ENCODE measurements at places on chromosomes 3 and 15.
A peak's percentile ranks its signal among the peaks of the same experiment; 100 is the strongest.

GRCh38 chr15:79314811-79315210 lies 3.9 kb downstream of the TMED3 start:
- DNase-seq, result no peak

GRCh38 chr3:183122257-183122932 lies 23.1 kb upstream of the MCCC1 start:
- DNase-seq, result peak; percentile 62

- DNase-seq, result no peak
Observed at GRCh38 chr3:140905559-140905958, 36.1 kb upstream of the SLC25A36 start.

GRCh38 chr3:128496019-128496601 lies 3.1 kb upstream of the GATA2 start:
- no peak for DNase-seq

DNA sequence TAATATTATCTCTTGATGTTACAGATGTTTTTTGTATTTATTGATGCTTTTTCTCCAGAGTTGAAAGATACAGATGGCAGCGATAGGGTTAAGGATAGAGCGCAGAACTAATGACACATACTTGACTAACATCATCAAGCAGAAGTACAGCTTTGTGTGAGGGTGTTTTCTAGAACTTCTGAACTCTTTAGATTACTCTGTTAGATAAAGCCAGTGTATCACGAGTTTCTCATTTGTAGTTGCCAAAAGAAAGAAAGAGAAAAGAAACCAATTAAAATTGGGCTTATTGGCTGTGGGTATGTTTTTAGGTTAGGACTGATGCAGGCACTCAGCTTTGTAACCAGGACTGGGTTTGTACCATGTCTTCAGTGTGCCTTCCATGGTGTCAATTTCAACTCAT lies 6.6 kb upstream of the GPR171 start:
- no peak for DNase-seq

DNA sequence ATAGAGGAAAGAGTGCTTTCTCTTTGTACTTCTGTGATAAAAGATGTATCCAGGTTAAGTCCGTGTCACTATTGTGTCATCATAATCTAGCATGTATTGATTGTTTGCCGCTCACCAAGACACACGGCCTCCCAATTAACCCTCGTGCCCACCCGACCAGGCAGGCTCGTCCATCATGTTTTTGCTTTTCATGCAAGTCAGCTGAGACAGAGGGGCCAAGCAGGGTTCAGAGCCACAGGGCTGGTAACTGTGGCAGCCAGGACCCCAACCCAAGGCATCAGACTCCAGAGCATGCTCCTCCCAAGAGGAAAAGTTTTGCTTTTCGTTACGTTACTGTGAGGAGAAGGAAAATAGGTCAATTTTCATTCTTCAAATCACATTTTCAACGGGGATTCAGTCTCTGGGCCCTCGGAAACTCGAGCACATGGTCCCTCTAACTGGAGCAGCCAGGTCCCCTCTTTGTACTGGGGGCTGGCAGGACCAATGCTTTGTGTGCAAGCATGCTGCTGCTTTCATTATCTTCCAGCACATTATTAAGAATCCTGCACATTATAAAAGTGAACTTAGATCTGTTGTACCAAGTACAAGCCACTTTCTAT lies 161.1 kb upstream of the TOPAZ1 start:
- DNase-seq, result no peak

GRCh38 chr3:34646911-34647460 lies 848.6 kb downstream of the PDCD6IP start:
- DNase-seq, result no peak

DNA sequence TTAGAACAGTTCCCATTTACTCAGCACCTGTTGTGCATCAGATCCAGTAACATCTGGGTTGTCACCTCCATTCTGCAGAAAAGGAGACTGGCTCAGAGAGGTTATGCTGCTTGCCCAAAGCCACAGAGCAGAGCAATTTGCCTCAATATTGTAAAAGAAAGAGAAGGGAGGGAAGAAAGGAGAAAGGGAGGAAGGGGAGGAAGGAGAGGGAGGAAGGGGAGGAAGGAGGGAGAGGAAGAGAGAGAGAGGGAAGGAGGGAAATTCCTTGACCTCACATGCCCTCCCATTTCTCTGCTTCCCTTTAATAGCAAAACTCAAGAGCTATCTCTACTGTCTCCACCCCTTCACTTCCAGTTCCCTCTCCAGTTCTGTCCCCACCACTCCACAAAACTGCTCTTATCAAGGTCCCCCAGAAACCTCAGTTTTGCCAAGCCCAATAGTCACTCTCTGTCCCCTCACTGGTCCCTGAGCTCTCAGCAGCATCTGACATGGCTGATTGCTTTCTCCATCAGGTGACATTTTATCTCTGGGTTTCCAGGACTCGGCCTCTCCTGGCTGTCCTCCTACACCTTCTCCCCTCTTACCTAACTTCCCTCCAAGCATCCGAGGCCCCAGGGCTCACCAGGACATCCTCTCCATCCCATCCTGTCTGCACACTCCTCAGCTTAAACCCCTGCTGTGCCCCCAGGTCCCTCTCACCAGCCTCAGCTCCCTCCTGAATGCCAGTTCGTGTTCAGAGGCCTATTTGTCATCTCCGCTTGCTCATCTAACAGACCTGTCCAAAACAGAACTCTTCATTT lies 104.7 kb upstream of the LINGO1 start:
- no peak for DNase-seq

DNA sequence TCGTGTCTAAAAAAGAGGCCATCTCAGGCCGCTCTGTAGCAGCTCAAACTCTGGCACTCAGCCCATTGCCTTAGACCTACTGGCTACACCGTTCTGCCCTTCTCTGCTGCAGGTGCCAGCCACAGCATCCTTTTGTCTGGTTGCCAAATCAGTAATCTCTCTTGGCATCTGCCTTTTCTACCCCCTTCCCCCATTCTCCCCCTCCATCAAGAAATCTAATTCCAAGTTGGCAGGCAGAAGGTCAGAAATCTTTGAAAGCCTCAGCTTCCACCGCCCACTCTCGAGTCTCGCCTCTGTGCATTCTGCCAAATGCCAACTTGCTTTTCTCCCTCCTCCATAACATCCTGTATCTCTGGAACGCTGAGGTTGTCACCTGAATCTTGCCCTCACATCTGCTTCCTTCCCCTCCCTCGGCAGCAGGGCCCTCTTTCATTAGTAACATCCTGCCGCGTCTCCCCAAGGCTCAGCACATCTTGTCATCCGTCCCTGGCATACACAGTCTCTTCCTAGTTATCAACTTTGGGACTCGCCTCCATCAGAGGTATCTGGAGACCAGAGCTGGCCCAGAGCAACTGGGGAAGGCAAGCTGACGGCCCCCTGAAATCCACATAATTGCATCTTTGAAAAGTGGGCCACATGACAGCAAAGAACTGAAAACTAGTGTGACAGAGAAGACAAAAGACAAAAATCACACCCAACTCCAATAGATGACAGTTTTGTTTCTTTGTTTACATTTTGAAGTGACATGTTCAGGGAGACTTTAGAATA lies 312.0 kb upstream of the CCDC54 start:
- peak; percentile 29 for DNase-seq

DNA sequence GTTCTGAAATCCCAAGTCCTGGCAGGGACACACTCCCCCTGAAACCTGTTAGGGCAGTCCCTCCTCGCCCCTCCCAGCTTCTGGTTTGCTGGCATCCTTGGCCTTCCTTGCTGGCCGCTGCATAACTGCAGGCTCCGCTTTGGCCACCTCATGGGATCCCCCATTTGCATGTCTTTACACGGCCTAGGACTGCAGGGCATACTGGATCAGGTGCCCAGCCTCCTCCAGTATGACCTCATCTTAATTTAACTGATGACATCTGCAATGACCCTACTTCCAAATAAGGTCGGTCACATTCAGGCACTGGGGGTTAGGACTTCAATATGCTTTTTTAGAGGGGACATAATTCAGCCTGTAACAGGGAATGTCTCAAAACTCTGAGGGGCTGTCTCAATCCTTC lies 173.3 kb downstream of the RAB11A start:
- no peak for DNase-seq

DNA sequence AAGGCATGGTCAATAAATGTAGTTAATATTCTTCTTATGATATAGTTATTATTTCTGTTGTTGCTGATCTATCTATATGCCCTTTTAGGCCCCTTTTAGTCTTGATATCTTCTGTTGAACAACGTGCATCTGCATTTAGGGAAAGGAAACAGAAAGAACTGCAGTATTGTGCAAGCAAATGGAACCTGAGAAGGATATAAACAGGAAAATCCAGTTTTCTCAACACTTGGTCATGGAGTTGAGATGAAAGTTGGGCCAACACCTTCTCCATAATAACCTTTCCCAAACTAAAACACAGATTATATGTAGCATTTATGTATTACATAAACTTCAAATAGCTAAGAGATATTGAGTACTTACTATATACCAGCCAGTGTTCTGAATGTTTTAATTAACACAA lies 179.7 kb downstream of the ADAMTS9 start:
- no peak for DNase-seq

DNA sequence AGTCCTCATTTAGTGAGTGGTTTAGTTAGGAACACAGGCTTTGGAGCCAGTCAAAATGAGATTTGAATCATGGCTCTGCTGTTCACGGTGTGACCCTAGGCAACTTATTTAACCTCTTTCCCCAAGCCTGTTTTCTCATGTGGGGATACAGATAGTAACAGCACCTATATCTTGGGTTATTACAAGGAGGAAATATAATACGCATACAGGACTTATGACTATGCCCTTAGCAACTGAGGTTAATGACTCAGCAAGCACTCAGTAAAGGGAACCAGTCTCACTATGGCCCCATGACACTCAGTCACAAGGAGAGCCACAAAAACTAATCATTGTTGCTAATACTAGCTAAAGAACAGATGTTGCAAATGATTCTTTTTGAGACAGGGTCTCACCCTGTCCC lies 45.9 kb downstream of the SUMF1 start:
- no peak for DNase-seq

GRCh38 chr3:21049334-21050062 lies 701.5 kb downstream of the ZNF385D start:
- no peak for DNase-seq

- DNase-seq, result no peak
Observed at GRCh38 chr3:41095702-41096101, 103.6 kb upstream of the CTNNB1 start.

DNA sequence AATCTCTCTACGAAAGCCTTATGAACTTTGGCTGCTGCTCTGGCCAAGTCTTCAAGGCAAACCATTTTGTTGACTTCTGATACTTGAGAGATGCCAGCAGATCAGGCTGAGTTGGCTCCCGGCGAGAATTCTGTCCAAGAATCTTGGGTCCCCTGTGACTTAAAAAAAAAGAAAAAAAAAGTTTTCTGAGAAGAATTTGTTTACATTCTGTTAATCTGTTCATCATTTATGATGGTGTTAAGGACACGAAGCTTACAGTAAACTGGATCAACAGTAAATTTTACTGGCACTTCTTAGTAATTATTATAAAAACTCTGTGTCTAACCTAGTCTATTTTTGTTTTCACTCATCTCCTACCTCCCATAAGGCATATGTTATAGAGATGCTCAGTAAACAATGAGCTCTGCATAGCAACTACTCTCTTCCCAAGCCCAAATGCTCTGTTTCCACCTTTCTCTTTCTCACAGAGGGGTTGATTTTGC lies 320.9 kb upstream of the RASGRP1 start:
- DNase-seq, result no peak

GRCh38 chr15:67322481-67322880 lies 67.9 kb downstream of the IQCH start:
- no peak for DNase-seq

DNA sequence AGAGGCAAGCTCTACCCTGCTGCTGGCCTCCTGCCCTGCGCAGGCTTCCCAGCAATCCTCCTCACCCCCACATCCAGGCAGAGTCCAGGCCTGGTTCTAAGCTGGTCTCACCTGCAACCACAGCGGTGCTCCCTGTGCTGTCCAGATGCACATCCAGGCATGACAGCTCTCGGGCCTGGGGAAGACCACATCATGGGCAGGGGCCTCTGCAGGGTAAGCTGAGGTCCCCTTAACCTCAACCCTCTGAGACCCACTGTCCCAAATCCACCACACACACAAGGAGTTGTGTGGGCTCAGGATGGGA lies 10.8 kb downstream of the PLA2G4D start:
- no peak for DNase-seq

GRCh38 chr3:62636235-62636826 lies 238.9 kb downstream of the CADPS start:
- no peak for DNase-seq

DNA sequence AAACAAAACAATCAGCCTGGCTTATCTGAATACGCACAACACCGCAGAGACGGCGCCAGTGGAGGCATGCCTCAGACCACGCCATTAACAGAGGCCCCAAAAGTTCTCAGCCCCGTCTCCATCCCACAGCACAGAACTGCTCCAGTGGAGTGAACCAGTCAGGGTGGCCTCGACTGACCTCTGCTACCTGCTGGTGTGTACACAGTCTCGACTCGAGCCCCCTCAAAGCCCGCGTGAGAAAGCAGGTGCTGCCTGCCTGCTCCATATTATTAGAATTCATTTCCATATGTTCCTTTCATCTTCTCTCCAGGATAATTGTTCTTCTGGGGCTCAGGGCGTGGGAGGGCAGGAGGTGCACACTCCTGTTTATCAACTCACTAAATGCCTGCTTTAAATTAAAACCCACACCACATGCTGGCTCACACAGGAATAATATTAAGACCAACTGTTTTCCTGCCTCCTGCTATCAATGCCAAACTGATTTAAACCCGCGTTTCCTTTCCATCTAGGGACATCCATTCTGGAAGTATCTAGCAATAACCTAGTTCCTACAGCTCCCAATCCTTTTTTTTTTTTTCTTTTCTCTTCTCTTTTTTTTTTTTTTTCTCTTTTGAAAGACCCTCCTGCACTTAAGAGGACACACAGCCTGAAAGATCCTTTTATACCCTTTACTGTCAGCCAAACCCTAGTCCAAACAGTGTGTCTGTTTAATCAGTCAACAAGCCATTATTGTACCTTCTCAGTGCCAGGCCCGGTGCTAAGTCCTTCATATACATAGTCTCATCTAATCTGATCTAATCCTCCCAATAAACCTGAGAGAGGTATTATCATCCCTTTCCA lies 101.2 kb downstream of the TLE3 start:
- DNase-seq, result no peak

DNA sequence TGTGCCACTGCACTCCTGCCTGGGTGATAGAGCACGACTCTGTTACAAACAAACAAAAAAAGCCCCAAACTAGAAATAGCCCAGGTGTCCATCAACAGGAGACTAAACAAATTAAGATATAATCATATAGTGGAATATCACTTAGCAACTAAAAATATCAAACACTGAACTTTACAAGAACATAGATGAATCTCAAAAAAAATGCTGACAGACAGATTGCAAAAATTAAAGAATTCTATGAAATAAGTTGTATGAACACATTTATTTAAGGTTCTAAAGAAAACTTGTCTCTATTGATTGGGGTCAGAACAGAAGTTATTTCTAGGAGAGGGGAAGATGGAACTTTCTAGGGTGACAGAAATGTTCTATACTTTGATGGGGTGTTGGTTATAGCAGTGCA lies 268.2 kb downstream of the CTNNB1 start:
- DNase-seq, result no peak

GRCh38 chr3:102174312-102174712 lies 260.5 kb upstream of the ZPLD1 start:
- DNase-seq, result no peak

DNA sequence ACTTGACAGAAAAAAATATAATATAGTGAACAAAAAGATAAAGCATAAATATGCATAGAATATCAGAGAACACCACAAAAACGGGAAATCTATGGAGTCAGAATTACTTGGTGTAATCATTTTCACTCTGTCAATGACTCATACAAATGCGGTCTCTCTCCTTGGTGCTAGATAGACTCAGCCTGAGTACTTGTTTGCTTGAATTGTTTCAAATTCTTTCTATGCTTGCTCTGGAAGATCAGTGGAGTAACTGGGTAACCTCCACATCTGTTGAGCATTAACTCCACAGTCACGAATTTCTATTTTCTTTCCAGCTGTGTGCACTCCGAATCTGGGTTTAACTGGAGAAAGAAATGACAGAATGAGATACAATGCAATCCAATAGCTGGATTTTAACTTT lies 760.4 kb downstream of the ZPLD1 start:
- DNase-seq, result no peak

Data from midbrain (tissue), 1 donor.